ENCODE measurements at places on chromosomes 3 and 15.

DNA sequence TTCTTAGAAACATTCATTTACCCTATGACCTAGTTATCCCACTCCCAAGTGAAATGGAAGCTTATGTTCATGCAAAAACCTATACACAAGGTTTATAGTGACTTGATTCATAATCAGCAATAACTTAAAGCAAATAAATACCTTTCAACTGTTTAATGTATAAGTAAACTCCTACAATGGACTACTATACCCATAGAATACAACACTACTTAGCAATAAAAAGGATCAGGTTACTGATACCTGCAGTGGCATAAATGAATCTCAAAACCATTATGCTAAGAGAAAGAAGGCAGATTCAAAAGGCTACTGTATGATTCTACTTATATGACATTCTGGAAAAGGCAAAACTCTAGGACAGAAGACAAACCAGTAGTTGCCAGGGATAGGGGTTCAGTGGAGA lies 8.3 kb upstream of the POLR2M start:
- no peak for DNase-seq

DNA sequence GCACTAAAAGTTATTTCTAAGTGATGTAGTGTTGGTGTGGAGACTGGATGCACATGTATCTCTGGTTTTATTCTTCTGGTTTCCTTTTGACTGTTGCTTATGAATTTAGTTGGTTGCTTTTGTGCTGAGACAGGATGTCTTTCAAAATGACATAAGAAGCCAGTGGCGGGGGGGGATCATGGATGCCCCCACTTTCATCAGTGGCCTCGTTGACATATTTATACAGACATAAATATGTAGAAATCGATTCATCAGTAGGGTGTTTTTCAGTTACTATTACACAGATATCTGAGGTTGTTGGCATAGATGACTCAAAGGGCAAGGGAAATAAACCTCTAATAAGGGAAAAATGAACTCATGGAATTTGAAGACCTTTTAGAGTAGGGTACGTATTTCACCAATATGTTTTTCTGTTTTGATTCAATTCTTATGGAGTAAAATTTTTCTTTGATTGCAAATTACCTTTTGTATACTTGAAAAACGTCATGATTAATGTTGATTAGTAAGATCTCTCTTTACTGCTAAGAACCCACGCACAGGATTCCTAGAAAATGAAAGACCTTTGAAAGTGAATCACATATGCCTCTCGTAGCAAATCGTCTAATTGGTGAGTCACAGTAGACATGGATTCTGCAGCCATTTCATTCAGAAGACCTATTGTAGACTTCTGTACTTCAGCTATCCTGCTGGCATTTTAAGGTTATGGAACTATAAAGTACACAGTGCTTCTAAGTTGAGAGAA lies 97.4 kb upstream of the RBMS3 start:
- DNase-seq, result no peak

DNA sequence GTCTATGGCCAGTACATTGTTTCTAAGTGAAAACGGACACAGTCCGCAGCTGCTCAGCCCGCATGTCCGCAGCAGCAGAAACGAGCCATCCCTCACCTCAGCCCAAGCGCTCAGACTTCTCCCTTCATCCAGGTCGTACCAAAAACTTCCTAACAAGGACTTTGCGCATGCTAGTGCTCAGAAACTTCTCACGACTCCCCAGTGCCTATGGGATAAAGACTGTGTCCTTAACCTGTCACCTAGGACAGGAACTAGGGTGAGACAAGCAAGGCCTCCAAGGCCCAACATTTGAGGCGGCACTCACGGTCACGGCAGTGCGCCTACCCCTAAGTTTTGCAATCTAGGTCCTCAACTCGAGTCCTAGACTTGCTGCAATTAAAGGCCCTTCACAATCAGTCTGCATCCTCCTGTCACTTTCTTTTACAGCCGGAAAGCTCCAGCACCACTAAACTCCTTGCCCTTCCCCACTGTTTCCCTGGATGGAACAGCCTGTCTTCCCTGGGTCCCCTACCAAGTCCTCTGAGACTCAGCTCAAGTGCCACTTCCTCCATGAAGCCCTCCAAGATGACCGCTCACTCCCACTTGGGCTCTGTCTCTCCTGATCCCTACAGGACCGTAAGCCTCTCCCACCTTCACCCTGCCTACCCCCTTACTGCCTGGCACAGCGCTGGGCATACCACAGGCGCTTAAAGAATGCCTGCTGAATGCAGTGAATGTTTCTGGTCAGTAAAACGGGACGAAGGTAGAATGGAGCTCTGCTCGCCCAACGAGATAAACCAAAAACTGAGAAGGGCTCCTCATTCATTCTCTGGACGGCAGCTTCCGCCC lies 1.2 kb downstream of the CLN6 start:
- DNase-seq, result no peak

- no peak for DNase-seq
Observed at GRCh38 chr15:36810656-36811449, 231.4 kb downstream of the CDIN1 start.

- DNase-seq, result no peak
Observed at GRCh38 chr3:194470615-194471014, 16.2 kb downstream of the ATP13A3 start.

All from stimulated activated CD4-positive, alpha-beta T cell treated with anti-CD3 and anti-CD28 coated beads, Interleukin-12 subunit alpha, Interleukin-12 subunit beta, amount 100 ng/mL, for 4 hours (primary cell).